ENCODE measurements at places on chromosomes 3 and 15.

DNA sequence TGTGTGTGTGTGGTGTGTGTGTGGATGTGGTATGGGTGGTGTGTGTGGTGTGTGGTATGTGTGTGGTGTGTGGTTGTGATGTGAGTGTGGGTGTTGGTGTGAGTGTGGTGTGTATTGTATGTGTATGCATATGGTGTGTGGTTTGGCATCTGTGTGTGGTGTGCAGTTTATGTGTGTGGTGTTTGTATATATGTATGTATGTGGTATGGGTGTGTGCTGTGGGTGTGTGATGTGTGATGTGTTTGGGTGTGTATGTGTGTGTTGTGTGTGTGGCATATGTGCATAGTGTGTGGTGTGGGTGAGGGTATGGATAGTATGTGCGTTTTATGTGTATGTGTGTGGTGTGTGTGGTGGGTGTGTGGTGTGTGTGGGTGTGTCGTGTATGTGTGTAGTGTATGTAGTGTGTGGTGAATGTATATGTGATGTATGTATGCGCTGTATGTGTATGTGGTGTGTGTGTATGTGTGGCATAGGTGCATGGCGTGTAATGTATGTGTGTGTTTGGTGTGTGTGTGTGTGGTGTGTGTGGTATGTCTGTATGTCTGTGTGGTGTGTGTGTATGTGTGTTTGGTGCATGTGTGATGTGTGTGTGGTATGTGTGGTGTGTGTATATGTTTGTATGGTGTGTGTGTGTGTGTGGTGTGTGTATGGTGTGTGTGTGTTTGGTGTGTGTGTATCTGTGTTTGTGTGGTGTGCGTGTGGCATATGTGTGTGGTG lies 58.0 kb downstream of the EFCAB12 start:
- no peak for DNase-seq

- DNase-seq: no peak
These were observed 585.2 kb downstream of the NTRK3 start for GRCh38 chr15:87671289-87671688.

GRCh38 chr15:88624156-88624970 lies 3.2 kb downstream of the AEN start:
- DNase-seq: no peak

DNA sequence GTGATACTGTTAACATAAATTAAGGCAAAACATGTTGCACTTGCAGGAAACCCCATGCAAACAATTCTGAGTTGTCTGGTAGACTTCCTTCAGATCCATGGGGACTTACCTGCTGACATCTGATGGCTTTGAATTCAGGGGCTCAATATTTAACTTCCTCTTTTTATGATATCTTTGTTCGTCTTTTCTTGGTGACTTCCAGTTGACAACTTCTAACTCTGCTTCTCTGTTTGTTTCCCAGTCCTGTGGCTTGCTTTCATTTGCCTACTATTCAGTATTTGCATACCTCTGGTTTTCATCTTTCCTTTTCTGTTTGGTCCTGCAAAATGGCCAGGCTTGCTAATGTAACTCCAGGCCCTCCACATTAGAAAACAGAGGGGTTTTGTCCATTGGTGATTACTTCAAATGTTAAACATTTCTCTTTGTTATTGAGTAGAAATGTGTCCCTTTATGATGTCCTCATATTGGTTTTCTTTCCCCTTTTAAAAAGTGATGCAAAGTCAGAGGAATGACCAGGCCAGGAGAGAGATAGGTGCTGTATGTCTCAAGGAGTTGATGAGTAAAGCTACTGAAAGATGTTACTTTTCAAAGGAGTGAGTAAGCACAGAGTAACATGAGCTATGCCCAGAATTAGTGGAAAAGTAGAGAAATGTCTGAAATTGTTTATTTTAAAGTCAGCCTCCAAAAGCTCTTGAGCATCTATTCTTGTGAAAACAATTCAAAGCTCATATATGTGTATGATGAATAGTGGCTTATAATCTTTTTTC lies 335.9 kb downstream of the LPP start:
- DNase-seq: no peak

- no peak for DNase-seq
These were observed 4.4 kb downstream of the LAMP3 start for GRCh38 chr3:183158113-183158512.

DNA sequence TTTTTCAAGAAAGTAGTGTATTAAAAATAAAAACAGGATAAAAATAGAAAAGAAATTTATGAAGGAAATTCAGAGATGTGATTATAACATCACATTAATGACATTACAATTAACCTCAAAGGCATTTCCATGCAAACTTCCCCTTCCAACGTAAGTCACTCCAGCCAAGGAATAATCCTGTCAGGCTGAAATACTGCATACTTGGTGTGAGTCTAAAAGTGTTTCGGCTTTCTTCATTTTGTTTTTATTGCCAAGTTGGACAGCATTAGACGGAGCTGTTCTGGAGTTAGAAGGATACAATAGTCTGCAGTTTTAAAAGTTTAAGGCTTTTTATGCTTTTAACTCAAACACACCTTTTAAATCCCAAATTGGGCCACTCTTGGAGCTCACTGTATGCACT lies 435.0 kb downstream of the MECOM start:
- DNase-seq: no peak

DNA sequence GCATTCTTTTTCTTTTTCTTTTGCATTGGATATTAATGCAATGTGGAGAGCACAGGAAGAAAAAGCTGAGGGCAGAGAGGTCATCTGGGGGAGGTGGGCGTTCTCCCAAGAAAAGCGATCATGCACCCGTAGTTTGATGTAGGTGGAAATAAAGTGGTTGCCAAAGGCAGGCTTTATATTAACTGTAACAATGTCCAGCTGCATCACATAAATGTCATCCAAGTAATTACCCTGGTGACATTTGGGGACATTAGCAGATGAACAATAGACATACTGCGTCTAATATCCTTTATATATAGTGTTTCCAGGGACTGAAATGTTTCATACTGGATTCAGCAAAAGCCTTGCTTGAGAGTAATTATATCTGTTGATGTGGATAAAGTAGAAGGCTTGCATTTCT lies 135.5 kb downstream of the CNTN6 start:
- DNase-seq: no peak

DNA sequence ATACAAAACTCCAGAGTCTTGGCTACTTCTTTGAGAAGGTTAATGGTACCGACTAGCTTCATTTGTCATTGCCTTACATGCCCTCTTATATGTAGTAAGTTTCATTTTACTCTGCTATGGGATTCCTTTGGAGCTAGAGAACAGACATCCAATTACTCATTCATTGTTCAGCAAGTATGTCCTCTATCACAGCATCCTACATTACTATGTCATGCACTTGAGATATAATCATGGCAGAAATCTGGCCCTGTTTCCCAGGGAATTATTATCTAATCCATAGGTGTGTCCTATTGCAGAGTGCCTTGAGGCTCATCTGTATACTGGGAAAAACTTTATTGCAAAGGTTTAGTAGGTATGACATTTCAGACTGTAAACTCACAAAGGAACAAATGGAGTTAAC lies 333.1 kb upstream of the NECTIN3 start:
- no peak for DNase-seq

- DNase-seq: no peak
These were observed 315.1 kb upstream of the TLE3 start for GRCh38 chr15:70412794-70413193.

- no peak for DNase-seq
These were observed 87.5 kb downstream of the RORA start for GRCh38 chr15:61141497-61142125.

DNA sequence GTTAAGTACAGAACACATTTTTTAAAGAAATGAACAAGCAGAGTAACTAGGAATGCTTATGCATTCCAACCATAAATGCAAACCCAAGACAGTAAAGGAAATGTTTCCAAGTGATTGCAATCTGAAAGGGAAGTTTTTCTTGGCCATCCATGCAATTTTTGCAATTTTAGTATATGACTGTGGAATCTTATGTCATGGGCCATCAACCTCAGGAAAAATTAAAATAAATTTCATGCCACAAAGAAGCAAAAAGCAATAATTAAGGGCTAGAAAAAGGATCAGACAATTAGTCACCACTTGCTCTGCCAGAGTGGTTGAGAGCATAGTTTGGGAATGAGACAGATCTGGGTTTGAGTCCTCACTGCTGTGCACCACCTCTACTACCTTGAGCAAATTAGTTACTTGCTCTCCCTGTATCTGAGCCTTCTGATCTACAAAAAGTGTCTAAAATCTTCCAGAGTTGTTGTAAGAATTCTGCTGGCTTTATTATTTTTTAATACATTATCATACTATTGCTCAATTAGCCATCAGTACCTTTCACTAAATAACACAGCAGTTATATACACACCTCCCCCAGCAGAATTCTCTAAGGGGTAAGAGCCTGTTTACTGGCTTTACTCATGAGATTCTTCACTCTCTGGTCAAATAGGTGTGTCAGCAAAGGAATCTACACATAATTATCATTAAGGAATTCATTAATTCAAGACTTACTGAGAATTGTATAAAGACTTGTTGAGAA lies 49.7 kb upstream of the FBN1 start:
- no peak for DNase-seq

GRCh38 chr3:49296781-49297411 lies 19.9 kb upstream of the C3orf62 start:
- no peak for DNase-seq

DNA sequence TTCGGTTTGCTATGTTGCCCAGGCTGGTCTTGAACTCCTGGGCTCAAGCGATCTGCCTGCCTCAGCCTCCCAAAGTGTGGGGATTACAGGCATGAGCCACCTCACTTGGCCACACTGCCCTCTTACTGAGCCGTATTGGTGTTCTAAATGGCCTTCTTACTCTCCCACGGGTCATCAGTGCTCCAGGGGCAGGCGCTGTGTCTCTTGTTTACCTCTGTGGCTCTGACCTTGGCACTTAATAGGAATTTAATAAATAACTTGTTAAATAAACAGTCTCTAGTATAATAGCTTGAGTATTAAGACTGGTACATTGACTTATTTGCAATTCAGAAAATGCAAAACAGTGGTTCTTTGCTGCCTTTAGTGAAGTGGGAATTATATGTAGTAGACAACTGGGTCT lies 13.7 kb downstream of the FLNB start:
- DNase-seq: no peak

GRCh38 chr3:160565442-160566403 lies at the start of gene KPNA4:
TSS of gene KPNA4 (minus strand) at chr3:160565571. CDS start at chr3:160565282, 289 bp downstream.
- peak; percentile 99 for DNase-seq

GRCh38 chr3:3200632-3201212 lies 21.2 kb upstream of the CRBN start:
- peak; percentile 67 for DNase-seq

- DNase-seq: no peak
These were observed 249.1 kb downstream of the IL5RA start for GRCh38 chr3:2861120-2861519.

GRCh38 chr15:66231394-66232266 lies 21.9 kb downstream of the MEGF11 start:
- no peak for DNase-seq

- DNase-seq: no peak
These were observed 36.8 kb downstream of the BTD start for GRCh38 chr3:15638193-15638890.

GRCh38 chr3:40737343-40737742 lies 212.6 kb downstream of the ZNF621 start:
- no peak for DNase-seq

- DNase-seq: no peak
These were observed 61.3 kb downstream of the ERC2 start for GRCh38 chr3:56406826-56407515.

DNA sequence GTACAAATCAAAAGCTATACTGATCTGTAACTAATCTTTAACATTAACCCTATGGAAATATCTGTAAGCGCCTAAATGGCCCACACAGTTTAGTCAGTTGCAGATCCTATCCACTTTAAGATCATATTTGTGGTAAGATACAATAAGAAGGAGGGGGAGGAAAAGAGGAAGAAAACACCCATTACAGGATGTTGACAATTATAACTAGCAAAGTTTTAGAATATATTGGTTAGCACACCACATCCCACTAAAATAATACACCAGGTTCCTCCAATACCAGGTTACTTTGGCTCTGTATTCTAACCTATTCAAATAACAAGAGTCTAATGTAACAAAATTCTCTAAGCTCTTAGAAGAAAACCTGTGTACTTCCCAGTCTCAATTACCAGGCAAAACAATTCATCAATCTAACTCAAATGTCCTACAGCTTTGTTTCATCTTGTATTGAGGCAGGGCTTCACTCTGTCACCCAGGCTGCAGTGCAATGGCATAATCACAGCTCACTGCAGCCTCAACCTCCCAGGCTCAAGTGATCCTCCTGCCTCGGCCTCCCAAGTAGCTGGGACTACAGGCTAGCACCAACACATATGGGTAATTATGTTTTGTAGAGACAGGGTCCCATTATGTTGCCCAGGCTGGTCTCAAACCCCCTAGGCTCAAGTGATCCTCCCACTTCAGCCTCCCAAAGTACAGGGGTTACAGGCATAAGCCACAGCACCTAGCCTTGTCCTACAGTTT lies 4.2 kb downstream of the SLC4A7 start:
- DNase-seq: peak; percentile 76

DNA sequence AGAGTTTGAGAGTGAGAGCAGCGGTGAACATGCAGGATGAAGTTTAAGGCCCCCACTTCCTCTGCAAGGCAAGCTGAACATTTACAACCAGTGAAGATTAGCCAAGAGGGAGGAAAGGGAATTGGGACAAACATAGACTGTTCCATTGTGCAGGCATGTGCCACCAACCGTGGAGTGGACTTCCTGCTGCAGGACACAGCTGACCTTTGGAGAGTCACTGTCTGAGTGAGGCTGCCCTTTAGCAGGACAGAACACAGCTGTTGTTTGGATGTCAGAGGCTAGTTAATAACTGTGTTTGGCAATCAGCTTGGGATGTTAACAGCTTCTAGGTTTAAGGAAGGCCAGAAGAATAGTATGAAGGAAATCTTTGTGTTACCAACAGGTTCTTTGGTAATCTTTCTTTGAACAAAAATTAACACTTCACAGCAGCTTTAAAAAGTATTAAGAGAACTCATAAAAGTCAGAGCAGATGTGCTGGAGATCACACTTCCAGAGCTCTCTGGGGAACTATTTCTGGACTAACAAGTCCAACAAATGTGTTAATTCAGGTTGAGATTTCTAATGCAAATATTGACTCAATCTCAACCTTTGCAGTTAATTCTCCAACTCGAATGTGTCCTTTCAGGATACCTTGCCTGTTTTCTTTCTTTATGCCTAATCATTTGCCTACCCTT lies 31.4 kb downstream of the CTDSPL start:
- DNase-seq: no peak

DNA sequence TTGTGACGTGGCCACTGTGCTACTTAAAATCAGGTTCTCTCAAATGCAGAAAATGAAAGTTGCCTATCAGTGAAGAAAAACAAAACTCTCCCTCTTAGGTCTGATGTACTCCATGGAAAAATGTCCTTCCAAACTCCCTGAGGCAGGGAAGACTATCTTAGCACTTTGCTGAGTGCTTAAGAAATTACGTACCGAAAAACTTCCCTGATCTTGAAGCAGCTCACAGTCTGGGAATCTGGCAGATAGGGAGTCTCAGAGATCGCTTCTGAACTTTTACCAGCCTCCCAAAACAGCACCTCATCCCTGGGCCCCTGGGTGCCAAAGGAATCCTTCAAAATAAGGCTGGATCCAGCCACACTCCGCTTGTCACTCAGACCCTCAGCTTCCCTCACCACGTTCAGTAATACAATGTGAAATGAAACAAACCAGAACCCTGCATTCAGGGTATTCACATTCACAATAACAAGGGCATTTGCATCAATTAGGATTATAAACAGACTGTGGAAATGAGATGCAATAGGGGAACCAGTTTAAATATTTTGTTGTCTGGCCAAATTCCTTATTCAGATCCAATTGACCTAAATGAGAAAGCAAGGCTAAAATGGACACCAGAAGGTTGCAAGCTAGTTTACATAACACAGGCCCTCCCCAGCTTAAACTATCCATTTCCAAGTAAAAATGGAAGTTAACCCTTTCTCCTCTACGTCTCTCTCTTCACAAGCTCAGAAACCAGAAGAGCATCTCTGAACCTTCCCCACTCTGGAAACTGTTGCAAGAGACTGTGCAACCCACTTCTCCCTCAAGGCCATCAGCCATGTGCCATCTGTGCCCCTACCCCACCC lies 20.9 kb downstream of the OSBPL10 start:
- DNase-seq: no peak
